ENCODE measurements at places on chromosomes 3 and 15.

- DNase-seq, result no peak
Observed at GRCh38 chr3:40999682-41000081, 199.6 kb upstream of the CTNNB1 start.

GRCh38 chr3:48505968-48506504 lies 2.1 kb upstream of the SHISA5 start:
- DNase-seq, result no peak

- no peak for DNase-seq
Observed at GRCh38 chr3:24485511-24485910, 9.1 kb downstream of the THRB start.

DNA sequence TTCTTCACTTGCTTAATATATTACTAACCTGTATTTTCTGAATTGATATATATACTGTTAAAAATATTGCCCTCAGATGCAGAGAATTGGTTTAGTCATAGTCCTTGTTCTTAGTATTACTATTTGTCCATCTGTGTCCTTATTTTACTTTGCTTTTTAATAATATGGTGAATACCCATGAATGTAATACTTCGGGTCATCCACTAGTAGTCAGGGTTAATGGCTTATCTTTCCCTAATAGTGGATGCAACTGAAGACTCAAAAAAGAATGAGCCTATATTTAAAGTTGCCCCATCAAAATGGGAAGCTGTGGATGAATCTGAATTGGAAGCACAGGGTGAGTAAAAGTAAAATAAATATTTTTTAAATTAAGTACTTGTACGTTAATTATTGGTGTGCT lies 36.5 kb downstream of the U2SURP start:
- no peak for DNase-seq

Data from inflammatory macrophage treated with lipopolysaccharide for 1 hour (primary cell).